Glutamatergic neuron (in vitro differentiated cells): ENCODE measurements at places on chromosomes 13 and 19.

DNA sequence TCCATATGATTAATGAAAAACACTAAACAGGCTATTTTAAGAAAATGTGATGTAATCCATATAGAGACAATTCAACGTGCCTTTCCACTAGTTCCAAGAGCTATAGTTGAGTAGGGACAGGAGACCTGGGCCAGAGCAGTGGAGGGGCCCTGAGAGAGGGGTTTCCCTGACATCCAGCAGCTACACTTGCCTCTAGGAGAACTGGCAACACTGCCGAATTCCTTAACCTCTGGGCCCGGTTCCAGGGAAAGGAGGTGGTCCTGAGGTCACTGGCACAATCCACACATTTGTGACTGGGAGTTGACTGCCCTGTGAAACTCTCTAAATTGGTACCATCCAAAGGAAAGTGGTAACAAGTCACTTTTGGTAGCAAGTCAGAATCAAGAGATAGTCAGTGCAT, 264.4 kb downstream of the DCLK1 start:
- no peaks in the 10 kb centered on the region for H3K4me1 ChIP-seq
- no peak overlapping the region for H3K4me3 ChIP-seq
- peaks cover 7% of the 10 kb centered on the region for H3K36me3 ChIP-seq
- no peak for DNase-seq
- H3K27me3 ChIP-seq: peaks cover 2% of the 10 kb centered on the region

- H3K27ac ChIP-seq: peak overlapping the region; percentile 72
- H3K27me3 ChIP-seq: peaks cover 6% of the 10 kb centered on the region
- H3K4me1 ChIP-seq: peaks cover 9% of the 10 kb centered on the region
- peaks cover 4% of the 10 kb centered on the region for H3K36me3 ChIP-seq
- H3K4me3 ChIP-seq: no peak overlapping the region
Observed at GRCh38 chr19:41895745-41896580, 13.0 kb downstream of the ARHGEF1 start.

DNA sequence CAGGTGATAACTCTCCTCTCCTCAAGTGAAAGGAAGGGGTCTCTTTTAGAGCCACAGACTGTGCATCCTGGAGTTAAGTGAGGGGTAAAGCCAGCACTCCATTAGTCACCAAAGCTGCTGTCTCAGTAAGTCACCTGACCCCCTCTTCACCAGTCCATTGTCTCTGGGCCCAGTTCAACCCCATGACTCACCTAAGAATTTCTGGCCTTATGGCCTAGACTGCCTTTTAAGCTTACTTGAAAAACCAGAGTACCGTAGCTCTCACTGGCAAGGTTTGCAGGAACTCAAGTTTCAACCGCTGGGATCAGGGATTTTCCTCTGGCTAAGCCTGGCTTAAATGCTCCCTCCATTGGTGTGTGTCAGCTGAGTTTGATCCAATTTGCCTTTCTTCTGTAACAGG, 23.4 kb upstream of the EID2 start:
- H3K4me3 ChIP-seq: no peak overlapping the region
- no peaks in the 10 kb centered on the region for H3K36me3 ChIP-seq
- no peak overlapping the region for H3K27ac ChIP-seq

- H3K4me3 ChIP-seq: no peak overlapping the region
- no peak for DNase-seq
- no peaks in the 10 kb centered on the region for H3K36me3 ChIP-seq
- no peak overlapping the region for H3K27ac ChIP-seq
Observed at GRCh38 chr13:99012539-99012938, 34.7 kb upstream of the DOCK9 start.

DNA sequence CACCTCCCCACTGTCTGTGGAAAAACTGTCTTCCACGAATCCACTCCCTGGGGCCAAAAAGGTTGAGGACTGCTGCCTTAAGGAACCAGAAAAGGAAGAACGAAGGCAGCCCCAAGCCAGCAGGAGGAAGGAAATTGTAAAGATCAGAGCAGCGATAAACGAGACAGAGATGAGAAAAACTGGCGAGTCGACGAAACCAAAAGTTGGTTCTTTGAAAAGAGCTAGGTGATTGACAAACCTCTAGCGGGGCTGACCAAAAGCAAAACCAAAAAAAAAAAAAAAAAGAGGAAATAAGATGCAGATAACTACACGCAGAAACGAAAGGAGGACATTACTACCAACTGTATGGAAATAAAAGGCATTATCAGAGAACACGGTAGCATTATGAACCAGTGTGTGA, 76.9 kb downstream of the GADD45B start:
- DNase-seq: no peak
- H3K27ac ChIP-seq: no peak overlapping the region
- peaks cover 11% of the 10 kb centered on the region for H3K27me3 ChIP-seq
- no peaks in the 10 kb centered on the region for H3K36me3 ChIP-seq
- no peak overlapping the region for H3K4me3 ChIP-seq
- H3K4me1 ChIP-seq: peaks cover 13% of the 10 kb centered on the region

DNA sequence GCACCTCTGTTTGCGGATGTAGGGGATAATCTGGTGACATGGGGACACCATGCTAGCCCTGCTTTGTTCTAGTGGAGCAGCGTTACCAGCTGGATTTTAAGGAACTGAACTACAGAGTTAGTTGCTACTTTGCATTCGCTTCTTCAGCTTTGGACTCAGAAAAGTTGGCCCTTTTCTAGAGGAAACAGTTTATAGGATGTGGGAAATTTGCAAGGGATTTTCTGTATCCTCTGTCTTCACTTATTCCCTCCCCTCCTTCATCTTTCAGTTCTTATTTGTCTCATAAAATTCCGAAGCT, 2.1 kb downstream of the GATAD2A start:
- no peak for DNase-seq
- peaks cover 34% of the 10 kb centered on the region for H3K4me1 ChIP-seq
- no peaks in the 10 kb centered on the region for H3K36me3 ChIP-seq
- H3K27ac ChIP-seq: peak overlapping the region; percentile 90
- H3K27me3 ChIP-seq: peaks cover 6% of the 10 kb centered on the region

DNA sequence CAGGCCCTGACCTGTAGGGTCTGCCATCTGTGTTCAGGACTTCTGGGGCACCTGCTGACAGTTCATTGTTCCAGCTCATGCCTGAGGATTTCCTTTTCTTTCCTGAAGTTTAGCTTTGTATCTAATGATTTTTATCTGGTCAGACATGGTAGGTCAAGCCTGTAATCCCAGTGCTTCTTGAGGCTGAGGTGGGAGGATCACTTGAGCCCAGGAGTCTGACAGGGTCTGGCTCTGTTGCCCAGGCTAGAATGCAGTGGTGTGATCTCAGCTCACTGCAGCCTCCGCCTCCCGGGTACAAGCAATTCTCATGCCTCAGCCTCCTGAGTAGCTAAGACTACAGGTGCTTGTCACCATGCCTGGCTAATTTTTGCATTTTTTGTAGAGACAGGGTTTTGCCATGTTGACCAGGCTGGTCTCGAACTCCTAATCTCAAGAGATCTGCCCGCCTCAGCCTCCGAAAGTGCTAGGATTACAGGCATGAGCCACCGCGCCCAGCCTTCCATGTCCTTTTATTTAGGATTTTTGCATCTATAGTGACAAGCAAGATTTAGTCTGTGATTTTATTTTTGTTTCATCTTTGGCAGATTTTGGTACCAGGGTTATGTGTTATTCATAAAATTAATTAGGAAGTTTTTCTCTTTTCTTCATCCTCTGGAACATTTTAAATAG, 33.2 kb downstream of the CHST8 start:
- H3K27ac ChIP-seq: peak overlapping the region; percentile 56
- DNase-seq: no peak
- H3K4me3 ChIP-seq: no peak overlapping the region
- H3K36me3 ChIP-seq: no peaks in the 10 kb centered on the region
- peaks cover 34% of the 10 kb centered on the region for H3K4me1 ChIP-seq

GRCh38 chr19:19777692-19778091, 43.9 kb downstream of the ZNF506 start:
- peaks cover 6% of the 10 kb centered on the region for H3K36me3 ChIP-seq
- peaks cover 5% of the 10 kb centered on the region for H3K4me1 ChIP-seq
- peak overlapping the region; percentile 99 for H3K4me3 ChIP-seq
- no peak overlapping the region for H3K27ac ChIP-seq

GRCh38 chr13:109118521-109118920, 489.1 kb downstream of the MYO16 start:
- H3K27me3 ChIP-seq: peaks cover 2% of the 10 kb centered on the region
- no peaks in the 10 kb centered on the region for H3K36me3 ChIP-seq
- H3K4me1 ChIP-seq: no peaks in the 10 kb centered on the region
- no peak overlapping the region for H3K4me3 ChIP-seq
- H3K27ac ChIP-seq: no peak overlapping the region
- DNase-seq: no peak

DNA sequence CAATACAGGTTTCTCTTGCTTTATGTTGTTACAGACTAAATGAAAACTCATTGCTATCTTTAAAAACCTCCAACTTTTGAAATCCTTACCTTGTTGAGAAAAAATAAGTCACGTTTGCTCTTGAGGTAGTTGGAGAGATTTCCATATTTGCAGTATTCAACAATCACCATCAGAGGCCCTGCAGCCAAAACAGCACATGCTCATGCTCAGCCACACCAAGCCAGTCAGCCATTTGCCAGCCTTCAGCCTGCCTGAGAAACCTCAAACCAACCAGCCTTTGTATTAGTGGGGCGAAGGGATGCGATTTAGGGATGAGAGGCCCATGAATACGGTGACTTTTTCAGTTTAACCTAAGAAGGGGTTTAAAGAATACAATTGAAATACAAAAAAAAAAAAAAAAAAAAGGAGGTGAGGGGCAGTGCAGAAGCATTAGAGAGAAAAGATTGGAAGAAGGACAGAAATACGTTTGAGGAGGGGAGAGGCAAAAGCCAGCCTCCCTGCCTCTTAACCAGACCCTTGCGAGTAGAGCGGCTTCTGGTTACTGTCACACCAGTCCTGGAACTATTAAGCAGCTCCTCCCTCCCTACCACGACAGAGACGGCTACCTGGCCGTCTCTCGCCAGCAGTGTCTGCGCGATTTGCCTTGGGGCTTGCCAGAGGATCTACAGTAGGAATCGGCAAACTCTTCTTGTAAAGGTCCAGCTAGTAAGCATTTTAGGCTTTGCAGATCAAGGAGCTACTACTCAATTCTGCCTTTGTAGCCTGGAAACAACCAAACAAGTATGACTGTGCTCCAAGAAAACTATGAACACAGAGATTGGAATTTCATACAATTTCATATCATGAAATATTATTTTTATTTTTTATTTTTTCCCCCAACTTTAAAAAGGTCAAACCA, 167.3 kb downstream of the FLT1 start:
- H3K4me3 ChIP-seq: no peak overlapping the region
- H3K27ac ChIP-seq: no peak overlapping the region
- no peak for DNase-seq
- H3K27me3 ChIP-seq: peaks cover 4% of the 10 kb centered on the region
- H3K4me1 ChIP-seq: peaks cover 13% of the 10 kb centered on the region
- peaks cover 10% of the 10 kb centered on the region for H3K36me3 ChIP-seq

GRCh38 chr13:56615572-56615971, 525.1 kb upstream of the PRR20A start:
- no peak overlapping the region for H3K27ac ChIP-seq
- DNase-seq: no peak

DNA sequence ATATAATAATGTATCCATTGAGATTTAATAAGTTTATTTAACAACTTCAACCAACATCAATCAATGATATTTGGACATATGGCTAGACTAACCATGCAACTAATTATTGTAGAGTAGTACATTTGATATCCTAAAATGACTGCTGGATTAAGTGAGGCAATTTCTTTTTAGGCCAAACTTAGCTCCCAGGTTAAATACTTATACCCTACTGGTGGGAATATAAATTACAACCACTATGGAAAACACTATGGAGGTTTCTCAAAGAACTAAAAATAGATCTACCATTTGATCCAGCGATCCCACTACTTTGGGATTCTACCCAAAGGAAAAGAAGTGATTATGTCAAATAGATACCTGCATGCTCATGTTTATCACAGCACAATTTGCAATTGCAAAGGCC, 345.8 kb downstream of the RBM26 start:
- no peaks in the 10 kb centered on the region for H3K36me3 ChIP-seq
- H3K27me3 ChIP-seq: no peaks in the 10 kb centered on the region
- H3K4me1 ChIP-seq: no peaks in the 10 kb centered on the region
- no peak for DNase-seq
- H3K4me3 ChIP-seq: no peak overlapping the region
- H3K27ac ChIP-seq: no peak overlapping the region

GRCh38 chr19:10393137-10393536, 10.2 kb downstream of the CDC37 start:
- H3K36me3 ChIP-seq: no peaks in the 10 kb centered on the region
- no peak overlapping the region for H3K4me3 ChIP-seq
- H3K27me3 ChIP-seq: peaks cover 5% of the 10 kb centered on the region
- no peak overlapping the region for H3K27ac ChIP-seq
- H3K4me1 ChIP-seq: no peaks in the 10 kb centered on the region

GRCh38 chr19:46196410-46197124, 33.0 kb upstream of the IGFL1 start:
- no peaks in the 10 kb centered on the region for H3K36me3 ChIP-seq
- H3K27me3 ChIP-seq: peaks cover 10% of the 10 kb centered on the region
- H3K27ac ChIP-seq: no peak overlapping the region
- H3K4me3 ChIP-seq: no peak overlapping the region

DNA sequence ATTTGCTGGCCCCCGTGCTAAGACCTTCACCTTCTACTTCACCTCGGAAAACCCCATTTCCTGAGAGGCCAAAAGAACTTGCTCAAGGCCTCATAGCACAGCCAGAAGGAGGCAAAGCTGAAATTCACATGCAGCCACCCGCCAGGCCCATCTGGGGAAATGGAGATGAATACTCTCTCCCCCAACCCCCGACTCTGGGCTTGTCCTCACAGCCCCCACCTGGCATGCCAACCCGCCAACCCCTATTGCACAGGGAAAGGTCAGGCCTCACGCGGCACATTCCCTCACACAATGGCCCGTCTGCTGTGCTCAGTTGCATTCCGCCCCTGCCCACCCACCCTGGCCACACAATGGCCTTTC, 3.2 kb downstream of the PRX start:
- H3K36me3 ChIP-seq: no peaks in the 10 kb centered on the region
- peaks cover 1% of the 10 kb centered on the region for H3K27me3 ChIP-seq
- DNase-seq: no peak

GRCh38 chr19:47518139-47518538, 3.3 kb upstream of the NAPA start:
- DNase-seq: no peak
- no peak overlapping the region for H3K4me3 ChIP-seq
- H3K4me1 ChIP-seq: peaks cover 13% of the 10 kb centered on the region
- peaks cover 5% of the 10 kb centered on the region for H3K27me3 ChIP-seq

DNA sequence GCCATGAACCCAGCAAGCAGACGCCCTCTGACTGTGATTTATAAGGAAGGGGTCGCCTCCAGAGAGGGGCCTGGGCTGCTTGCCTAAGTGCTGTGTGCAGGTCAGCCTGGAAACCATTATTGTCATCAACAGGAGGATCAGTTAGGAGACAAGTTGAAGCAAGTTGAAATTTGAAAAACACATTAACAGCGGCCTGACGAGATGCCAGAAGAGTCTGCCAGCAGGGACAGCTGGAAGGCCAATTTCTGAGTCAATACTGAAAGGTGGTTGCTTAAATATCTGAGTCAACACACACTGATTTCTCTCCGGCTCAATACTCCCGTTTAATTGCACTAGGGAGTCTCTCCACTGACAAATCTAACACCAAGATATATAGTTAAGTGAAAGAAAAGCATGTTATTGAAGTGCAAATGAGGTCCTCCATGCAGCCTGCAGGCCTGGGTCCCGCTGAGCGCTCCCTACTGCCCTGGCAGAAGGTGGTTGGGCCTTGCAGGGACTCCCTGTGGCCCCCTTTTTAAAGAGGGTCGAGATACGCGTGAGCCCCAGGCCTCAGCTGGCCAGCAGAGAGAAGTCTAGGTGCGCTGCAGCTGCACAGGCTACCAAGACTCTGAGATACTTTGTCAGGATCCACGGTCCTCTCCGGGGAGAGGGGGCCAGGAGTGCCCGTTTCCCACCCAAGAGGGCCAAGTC, 91.1 kb downstream of the RNASEH2B start:
- H3K36me3 ChIP-seq: no peaks in the 10 kb centered on the region
- no peak overlapping the region for H3K27ac ChIP-seq
- peaks cover 6% of the 10 kb centered on the region for H3K27me3 ChIP-seq
- no peak overlapping the region for H3K4me3 ChIP-seq
- peaks cover 43% of the 10 kb centered on the region for H3K4me1 ChIP-seq
